ENCODE measurements at places on chromosomes 11 and 22.

DNA sequence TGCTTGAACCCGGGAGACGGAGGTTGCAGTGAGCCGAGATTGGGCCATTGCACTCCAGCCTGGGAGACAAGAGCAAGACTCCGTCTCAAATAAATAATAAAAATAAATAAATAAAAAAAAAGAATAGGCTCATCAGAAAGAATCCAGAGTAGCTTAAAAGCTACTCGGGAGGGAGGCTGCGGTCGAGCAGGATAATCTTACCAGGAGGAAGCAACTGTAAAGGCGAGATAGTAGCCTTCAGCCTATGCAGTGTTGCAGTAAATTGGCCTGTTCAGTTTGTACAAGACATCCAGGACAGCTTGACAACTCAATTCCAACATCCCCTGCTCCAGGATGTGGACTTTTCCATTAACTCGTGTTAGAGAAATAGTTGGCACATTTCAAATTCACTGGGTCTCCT lies 1164.7 kb downstream of the LRRC4C start:
- DNase-seq: no peak

DNA sequence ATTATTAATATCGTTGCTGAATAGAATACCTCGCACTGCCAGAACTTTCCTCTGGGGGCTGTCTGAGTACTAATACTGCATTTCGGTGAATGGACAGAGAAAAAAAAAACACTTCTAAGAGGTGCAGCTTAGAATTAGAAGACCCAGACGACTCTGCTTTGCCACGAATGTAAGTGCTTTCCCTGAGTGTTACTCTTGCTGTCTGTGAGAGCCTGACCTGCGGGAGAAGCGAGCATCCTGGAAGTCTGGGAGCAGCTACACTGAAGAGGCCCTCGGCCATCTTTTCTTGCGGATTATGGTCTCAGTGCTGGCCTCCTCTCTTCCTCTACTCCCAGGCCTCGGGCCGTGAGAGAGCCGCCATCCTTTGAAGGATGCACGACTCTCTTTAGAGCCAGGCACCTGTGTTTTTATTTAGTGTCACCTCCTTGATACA lies 94.9 kb downstream of the SCN3B start:
- DNase-seq: no peak

- DNase-seq: no peak
These were observed 1.4 kb upstream of the RAB1B start for GRCh38 chr11:66267039-66267378.

GRCh38 chr22:44658311-44658953 lies 43.6 kb upstream of the PRR5 start:
- DNase-seq: peak; percentile 87

- DNase-seq: peak; percentile 17
These were observed 33.5 kb upstream of the OR10W1 start for GRCh38 chr11:58301576-58301975.

- no peak for DNase-seq
These were observed 24.1 kb downstream of the SIK3 start for GRCh38 chr11:117074119-117074518.

- peak; percentile 86 for DNase-seq
These were observed 12.6 kb downstream of the LRRC75B start for GRCh38 chr22:24580276-24580675.

- peak; percentile 85 for DNase-seq
These were observed 27.6 kb downstream of the TENM4 start for GRCh38 chr11:79413268-79413667.

DNA sequence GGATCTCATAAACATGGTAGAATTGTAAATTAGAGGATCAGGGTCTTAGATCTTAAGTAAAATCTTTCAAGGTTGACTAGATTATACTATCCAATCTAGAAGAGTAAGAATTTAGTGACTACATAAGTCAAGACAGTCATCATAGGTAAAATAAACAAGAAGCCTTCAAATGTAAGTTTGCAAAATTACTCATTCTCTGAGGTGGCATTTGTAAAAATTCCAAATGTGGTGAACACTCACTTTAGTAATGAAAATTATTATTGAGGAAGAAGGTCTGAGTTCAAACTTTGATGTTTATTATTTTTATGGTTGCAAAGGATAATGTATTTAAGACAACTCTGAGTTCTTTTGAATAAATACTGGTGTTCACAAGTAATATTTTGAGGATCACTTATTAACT lies 4.6 kb downstream of the HYLS1 start:
- no peak for DNase-seq

- no peak for DNase-seq
These were observed 717 bp downstream of the OSM start for GRCh38 chr22:30265823-30266444.

DNA sequence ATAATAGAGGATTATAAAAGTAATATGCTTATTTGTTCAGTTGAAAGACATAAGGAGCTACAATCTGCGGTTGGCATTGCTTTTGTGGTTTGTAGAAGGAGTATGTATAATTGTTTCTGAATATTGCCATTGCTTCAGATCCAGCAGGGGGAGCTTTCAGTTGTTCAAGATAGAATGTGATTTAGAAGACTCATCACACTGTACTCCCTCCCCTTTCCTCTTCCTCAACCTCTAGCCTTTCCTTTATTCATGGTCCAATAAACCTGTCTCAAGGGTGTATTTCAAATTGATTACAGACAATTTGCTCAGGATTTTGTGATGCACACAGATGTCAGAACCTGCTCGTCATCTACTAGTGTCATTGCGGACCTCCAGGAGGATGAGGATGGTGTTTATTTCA lies 9.8 kb downstream of the PRMT3 start:
- peak; percentile 77 for DNase-seq

GRCh38 chr11:130721023-130721681 lies 195.1 kb downstream of the SNX19 start:
- DNase-seq: no peak
